Stimulated activated CD8-positive, alpha-beta memory T cell treated with anti-CD3 and anti-CD28 coated beads, Interleukin-7, amount 100 ng/mL, for 1 hour (primary cell): ENCODE measurements at places on chromosomes 16 and 17.

DNA sequence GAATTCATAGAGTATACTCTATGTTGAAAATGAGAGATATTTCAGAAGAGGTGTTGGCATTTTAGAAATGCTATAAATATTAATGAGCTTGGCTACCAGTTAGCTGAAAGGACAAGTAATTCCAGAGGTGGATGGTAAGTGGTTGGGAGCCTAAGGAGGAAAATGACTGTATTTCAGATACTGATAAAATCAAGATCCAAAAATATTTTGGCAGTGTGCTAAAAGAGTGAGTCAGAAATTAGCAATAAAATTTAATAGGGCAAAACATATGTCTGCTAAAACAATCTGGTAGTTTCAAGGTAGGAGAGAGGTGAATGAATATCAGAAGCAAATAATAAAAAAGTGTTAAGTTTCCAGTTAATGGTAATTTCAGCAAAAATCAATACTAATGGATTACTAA, 1287.9 kb downstream of the CDH8 start:
- DNase-seq: no peak

- no peak for DNase-seq
Observed at GRCh38 chr17:65434251-65434650, 127.2 kb downstream of the AXIN2 start.

GRCh38 chr17:74691151-74691550, 21.6 kb downstream of the CD300LF start:
- no peak for DNase-seq

- DNase-seq: no peak
Observed at GRCh38 chr17:78761789-78762406, 20.2 kb downstream of the CYTH1 start.

DNA sequence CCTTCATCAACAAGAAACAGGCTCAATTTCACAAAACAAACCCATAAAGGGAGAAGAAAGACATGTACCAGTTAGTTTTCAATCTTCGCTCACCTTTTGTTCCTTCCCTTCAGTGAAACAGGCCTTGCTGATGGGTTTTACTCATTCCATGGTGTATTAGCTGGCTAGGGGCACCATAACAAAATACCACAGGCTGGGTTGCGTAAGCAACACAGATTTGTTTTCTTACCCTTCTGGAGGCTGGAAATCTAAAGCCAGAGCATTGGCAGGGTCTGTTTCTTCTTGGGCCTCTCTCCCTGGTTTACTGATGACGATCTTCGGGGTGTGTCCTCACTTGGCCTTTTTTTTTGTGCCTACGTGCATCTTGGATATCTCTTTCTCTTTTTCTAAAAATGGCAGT, 383.4 kb upstream of the RBFOX1 start:
- no peak for DNase-seq

DNA sequence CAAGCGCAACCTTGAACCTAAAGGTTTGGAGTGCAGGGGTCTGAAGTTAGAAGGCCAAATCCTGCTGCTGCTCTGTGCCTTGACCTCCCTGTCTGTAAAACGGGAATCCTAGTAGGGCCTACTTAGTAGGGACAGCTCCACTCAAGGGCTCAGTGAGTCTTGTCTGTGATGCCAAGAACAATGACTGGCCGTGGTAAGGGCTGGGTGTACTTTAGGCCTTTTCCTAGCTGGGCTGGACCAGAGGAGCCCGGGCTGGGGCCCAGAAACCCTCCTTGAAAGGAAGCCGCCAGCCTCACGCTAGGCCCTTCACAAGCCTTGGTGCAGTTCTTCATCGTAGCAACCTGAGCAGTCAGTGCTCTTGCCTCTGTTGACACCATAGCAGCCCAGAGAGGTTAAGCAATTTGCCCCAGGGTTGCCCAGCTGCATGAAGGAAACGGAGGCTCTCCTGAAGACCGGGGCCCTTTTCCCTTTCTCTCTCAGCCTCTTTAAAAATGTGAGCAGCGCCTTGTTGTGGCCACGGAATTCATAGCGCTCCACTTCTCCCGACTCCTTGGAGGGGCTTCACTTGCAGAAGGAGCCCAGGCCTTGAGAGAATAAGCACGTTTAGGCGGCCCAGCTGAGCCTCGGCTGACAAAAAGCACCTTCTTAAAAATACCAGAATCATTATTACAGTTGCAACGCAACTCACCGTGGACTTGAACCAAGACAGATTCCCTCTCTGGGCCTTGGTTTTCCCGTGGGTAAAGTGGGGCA, 4.4 kb downstream of the NECAB2 start:
- DNase-seq: no peak

- DNase-seq: no peak
Observed at GRCh38 chr17:15882777-15883176, 62.2 kb upstream of the ADORA2B start.

DNA sequence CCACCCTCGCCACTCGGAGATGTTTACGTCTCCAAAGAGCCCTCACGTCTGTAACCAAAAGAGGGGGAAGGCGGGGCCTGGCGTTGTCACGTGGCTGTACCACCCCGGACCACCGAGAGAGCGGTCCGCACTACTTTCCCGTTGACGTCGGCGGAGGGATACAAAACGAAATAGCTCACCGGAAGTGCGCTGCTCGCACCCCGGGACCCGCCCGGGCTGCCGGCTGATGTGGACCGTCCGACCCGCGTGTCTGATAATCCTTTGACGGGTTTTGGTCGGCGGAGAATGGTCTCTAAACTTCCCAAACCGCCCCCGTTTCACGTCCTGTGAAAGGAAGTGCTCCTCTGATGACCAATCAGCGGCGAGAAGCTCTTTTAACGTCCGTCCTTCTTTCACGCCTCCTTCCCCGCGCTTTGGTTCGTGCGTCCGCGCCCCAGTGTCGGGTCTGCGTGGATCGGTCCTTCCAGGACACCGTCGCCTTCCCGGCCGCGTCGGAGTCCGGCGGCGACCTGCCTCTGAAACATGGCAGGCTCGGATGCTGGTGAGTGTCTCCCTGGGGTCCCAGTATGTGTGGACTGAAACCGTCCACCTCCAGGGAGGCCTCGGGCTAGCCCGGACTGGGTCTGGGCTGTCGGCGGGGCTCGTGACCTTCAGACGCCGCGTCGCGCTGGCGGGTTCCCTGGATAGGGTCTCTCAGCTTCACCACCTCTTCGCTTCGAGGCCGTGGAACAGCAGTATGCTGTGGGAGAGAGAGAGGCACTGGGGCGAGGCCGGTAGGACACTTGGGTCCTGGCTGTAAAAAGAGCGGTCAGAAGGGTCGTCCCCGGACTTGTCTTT, at the start of gene CEP95:
TSS of gene CEP95 (plus strand) at position 402 of the 837 bp plus-strand sequence. CDS start at position 523, 121 bp downstream.
- DNase-seq: peak; percentile 90

GRCh38 chr16:69626256-69626655, 60.5 kb downstream of the NFAT5 start:
- DNase-seq: no peak

GRCh38 chr17:17347234-17347955, 44.2 kb downstream of the NT5M start:
- no peak for DNase-seq

- DNase-seq: no peak
Observed at GRCh38 chr16:68732741-68733399, 4.2 kb upstream of the CDH1 start.

- peak; percentile 38 for DNase-seq
Observed at GRCh38 chr17:80855948-80856862, 135.4 kb upstream of the CHMP6 start.

DNA sequence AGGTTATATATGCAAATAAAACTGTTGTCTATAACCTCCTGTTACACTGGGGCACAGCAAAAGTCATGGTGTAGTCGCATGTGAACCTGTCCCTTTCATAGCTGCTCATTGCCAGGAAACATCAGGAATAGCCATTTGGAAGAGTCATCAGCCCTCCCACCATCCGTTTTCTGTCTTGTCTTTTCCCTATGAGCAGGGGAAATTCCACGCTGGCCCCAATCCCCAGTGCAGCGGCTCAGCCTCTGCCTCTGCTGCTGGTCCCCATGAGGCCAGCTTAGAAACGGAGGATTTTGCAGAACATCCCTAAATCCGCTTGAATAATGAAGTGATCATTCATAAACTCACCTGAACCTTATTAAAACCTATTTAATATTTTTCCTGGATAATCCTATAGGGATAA, 10.5 kb downstream of the MAPT start:
- DNase-seq: no peak

DNA sequence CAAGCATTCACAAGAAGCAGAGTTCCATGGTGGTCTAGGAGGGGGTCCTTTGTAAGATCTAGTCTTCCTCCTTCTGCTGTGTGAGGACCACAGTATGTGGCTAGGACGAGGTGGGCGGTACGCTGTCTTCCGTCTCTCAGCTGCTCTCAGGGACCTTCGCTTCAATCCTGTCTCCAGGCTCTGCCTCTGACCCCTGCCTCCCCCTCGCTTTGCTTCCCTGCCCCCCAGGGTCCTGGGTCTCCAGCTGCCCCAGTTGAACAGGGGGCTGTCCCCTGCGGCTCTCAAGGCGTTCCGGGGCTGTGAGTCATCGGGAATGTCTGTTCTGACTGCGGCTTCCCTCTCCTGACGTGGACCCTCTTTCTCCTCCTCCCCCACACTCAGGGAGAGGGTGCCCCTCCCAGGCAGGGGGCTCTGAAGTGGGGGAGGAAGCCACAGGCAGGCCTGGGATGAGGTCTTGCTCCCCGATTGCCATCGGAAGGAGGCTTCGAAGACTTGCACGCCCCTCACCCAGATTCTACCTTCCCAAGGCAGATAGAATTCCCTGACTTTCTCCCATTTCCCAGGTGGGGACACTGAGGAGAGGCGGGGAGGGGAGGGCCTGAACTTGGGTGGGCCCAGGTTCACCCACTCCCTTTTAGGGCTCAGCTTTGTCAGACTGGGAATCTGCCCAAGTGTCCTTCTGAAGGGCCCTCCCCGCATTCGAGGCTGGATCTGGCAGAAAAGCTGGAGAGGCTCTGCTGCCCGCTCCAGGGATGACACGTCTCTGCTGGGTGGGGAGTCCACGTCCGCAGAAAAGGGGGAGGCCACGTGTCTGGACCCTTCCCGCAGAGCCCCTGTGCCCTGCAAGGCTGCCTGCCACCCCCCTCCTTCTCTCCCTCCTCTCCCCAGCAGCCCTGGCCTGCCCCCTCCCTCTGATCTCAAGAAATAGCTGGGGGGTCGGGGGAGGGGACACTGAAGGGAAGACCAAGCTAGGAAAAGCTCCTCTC, 9.1 kb upstream of the COL1A1 start:
- no peak for DNase-seq

- no peak for DNase-seq
Observed at GRCh38 chr17:66492561-66493005, 190.2 kb downstream of the PRKCA start.

- no peak for DNase-seq
Observed at GRCh38 chr16:86306011-86306644, 204.2 kb upstream of the FOXF1 start.

GRCh38 chr17:1577583-1578013, 15.0 kb upstream of the PITPNA start:
- DNase-seq: no peak

- no peak for DNase-seq
Observed at GRCh38 chr16:47507701-47508100, 46.6 kb downstream of the PHKB start.

DNA sequence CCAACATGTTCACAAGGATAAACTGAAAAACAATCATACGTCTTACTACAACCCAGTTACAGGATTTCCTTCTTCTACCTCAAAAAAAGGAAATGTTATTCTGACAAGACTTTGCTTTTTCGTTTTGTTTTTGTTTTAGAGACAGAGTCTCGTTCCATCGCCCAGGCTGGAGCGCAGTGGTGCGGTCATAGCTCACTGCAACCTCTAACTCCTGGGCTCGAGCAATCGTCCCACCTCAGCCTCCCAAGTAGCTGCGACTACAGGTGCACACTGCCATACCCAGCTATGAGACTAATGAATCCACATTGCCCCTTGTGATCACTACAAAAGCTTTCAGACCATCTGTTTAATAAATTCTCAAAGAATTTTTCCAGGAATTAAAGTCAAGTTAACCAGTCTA, 8.8 kb upstream of the TRIM37 start:
- DNase-seq: no peak

DNA sequence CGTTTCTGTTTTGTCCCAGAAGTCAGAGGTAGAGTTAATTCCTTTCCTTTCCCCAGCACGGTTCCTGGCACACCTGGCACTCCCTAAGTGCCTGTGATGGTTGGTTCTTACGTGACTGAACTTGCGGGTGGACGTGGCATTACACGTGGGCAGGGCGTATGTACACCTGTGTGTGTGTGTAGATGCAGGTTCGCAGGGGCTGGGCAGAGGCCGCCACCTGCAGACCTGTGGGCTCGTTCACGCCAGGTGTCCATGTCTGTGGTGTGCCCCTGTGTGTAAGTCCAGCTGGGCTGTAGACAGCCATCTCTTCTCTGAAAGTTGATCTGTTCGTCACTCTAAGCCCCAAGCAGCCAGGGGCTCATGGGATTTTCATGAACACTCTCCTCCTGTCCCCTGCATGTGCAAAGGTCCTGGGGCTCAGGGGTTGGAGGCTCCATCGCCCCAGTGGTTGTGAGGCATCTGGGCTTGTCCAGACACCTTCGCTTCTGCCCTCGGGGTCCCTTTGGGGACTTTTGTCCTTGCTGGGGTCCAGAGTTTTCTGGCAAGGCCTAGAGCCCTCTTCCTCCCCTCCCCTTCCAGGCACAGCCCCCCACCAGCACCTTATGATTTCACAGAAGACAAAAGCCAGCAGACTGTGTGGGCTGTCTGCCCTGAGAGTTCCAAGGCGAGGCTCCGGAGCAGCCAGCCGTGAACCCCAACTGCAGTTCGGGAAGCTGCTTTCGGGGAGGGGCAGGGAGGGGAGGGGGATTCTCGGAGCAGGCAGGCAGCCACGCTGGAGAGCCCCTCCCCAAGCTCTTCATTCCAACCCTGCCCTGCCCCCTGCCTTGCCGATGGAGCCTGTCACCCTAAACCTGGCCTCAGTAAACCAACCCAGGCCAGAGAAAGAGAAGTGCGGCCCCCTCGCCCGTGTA, 5.4 kb upstream of the FSCN2 start:
- DNase-seq: no peak

GRCh38 chr17:28828294-28829040, 14.1 kb downstream of the FAM222B start:
- DNase-seq: no peak

GRCh38 chr17:76003915-76004314, 3.3 kb downstream of the CDK3 start:
- no peak for DNase-seq
